Hepatocyte (in vitro differentiated cells): ENCODE measurements at places on chromosomes 5 and 9.

DNA sequence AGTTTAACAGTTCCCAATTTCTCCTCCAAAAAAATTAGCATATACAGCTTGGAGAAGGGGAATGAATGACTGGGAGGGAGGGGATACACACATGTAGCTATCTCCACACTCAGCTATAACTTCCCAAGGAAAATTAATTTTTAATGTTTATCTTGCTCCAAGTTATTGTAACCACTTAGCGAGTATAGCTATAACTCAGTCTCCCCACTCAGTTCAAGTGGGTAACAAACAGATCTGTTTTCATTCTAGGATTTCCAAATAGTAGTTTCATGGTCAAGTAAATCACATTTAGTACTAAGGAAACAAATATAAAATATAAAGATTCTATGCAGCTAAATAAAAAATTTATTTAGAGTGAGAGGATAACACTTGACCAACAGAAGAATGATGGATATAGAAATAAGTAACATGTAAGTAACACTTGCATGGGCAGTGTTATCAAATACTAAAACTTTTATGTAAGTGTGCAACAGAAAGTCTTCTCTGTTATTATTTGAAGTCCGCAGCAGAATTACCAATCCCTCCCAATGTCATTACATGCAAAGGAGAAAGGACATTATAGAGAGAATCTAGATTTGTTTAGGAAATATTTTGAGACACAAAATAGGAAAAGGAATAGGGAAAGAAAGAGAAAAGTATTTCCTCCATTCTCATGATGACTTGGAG, 10.2 kb upstream of the NFIB start:
- H3K4me3 ChIP-seq, result no peak overlapping the region
- H3K27me3 ChIP-seq, result no peaks in the 10 kb centered on the region
- DNase-seq, result no peak

DNA sequence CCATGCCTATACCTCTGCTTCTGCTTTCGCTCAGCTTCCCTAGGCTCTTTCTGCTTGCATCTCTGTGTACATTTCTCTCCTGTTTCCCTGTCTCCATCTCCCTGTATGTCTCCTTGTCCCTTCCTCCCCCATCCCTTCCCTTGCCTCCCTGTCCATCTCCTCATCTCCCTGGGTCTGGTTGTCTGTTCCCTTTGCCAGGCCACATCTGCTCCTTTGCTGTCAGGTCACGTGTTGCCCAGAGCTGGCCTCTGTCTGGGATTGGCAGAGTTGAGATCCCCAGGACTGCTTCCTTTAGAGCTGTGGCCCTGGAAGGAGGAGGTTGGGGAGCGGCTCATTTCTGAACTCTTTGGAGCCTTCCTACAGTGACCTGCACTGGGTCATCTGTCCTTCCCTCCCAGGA, 31.8 kb upstream of the PTGS1 start:
- peaks cover 42% of the 10 kb centered on the region for H3K27me3 ChIP-seq
- no peaks in the 10 kb centered on the region for H3K36me3 ChIP-seq
- no peaks in the 10 kb centered on the region for H3K4me1 ChIP-seq
- no peak overlapping the region for H3K27ac ChIP-seq

- no peak for DNase-seq
- no peak overlapping the region for H3K4me3 ChIP-seq
- H3K36me3 ChIP-seq, result no peaks in the 10 kb centered on the region
- H3K4me1 ChIP-seq, result no peaks in the 10 kb centered on the region
These were observed 230.3 kb upstream of the PTPRD start for GRCh38 chr9:10843151-10843550.

- no peaks in the 10 kb centered on the region for H3K27me3 ChIP-seq
- peaks cover 15% of the 10 kb centered on the region for H3K4me1 ChIP-seq
- no peaks in the 10 kb centered on the region for H3K36me3 ChIP-seq
- H3K27ac ChIP-seq, result peak overlapping the region; percentile 93
- DNase-seq, result peak; percentile 57
These were observed 1.5 kb upstream of the TESK1 start for GRCh38 chr9:35603506-35603985.

- H3K36me3 ChIP-seq, result no peaks in the 10 kb centered on the region
- H3K27ac ChIP-seq, result no peak overlapping the region
- DNase-seq, result no peak
- H3K27me3 ChIP-seq, result peaks cover 7% of the 10 kb centered on the region
These were observed 71.5 kb downstream of the ANKRD33B start for GRCh38 chr5:10635257-10635866.

GRCh38 chr9:104025104-104025503, 69.0 kb upstream of the SMC2 start:
- H3K4me3 ChIP-seq, result no peak overlapping the region
- no peaks in the 10 kb centered on the region for H3K27me3 ChIP-seq
- no peak for DNase-seq
- no peak overlapping the region for H3K27ac ChIP-seq
- H3K36me3 ChIP-seq, result no peaks in the 10 kb centered on the region

DNA sequence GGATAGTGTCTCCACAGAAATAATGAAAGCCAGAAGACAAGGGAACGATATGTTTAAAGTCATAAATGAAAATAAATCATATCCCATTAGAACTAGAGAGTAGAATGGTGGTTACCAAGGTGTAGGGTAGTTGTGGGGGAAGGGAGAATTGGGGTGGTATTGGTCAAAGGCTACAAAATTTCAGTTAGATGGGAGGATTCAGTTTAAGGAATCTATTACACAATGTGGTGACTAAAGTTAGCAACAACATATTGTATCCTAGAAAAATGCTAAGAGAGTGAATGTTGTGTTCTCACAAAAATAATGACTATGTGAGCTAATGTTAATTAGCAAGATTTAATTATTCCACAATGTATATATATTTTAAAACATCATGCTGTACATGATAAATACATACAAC, 27.8 kb upstream of the LARP1 start:
- H3K27ac ChIP-seq, result no peak overlapping the region
- no peaks in the 10 kb centered on the region for H3K27me3 ChIP-seq
- peaks cover 13% of the 10 kb centered on the region for H3K4me1 ChIP-seq
- H3K36me3 ChIP-seq, result no peaks in the 10 kb centered on the region
- no peak for DNase-seq
- H3K4me3 ChIP-seq, result no peak overlapping the region

- DNase-seq, result no peak
- no peaks in the 10 kb centered on the region for H3K27me3 ChIP-seq
- no peak overlapping the region for H3K4me3 ChIP-seq
- peaks cover 22% of the 10 kb centered on the region for H3K4me1 ChIP-seq
These were observed 103.6 kb downstream of the PIK3R1 start for GRCh38 chr5:68318955-68319705.

DNA sequence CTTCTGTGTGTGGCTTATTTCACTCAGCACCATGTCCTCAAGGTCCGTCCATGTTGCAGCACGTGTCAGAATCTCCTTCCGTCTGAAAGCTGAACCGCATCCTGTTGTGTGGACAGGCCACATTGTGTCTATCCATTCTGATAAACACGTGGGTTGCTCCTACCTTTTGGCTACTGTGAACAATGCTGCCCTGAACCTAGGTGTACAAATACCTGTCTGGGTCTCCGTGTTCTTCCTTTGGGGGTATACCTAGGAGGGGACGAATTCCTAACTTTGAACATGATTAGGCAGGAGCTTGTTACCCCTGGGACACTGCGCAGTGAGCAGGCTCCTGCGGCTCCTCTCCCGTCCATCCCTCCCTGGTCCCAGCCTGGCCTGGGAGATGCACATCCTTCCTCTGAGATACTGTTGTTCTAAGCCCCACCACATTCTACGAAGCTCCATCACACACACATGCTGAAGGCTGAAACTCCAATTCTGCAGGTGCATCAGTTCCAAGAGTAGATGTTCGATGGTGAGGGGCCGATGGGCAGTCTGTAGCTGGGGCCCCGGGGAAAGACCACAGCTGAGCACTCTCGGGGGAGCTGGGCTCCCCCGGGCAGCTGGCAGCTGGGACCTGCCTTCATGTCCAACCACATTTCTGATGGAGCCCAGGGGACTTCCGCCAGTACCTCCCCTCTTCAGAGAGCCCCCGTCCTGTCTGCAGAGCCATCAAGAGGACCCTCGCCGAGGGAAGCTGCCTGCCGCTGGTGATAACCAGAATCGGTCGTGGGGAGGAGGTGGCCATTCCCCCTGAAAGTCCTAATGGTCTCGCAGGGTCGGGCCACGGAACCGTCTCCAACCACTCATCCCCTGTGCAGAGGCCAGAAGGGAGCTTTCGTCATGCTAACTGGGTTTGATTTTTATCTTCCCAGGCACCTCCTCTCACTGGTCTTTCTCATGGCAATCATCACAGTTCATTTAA, 120.9 kb downstream of the COL23A1 start:
- no peak overlapping the region for H3K4me3 ChIP-seq
- H3K27ac ChIP-seq, result no peak overlapping the region
- no peaks in the 10 kb centered on the region for H3K27me3 ChIP-seq
- no peaks in the 10 kb centered on the region for H3K36me3 ChIP-seq
- DNase-seq, result no peak

GRCh38 chr5:65017636-65018035, 248.9 kb downstream of the CWC27 start:
- H3K4me3 ChIP-seq, result no peak overlapping the region
- H3K27me3 ChIP-seq, result no peaks in the 10 kb centered on the region
- no peak for DNase-seq
- peaks cover 22% of the 10 kb centered on the region for H3K4me1 ChIP-seq
- no peaks in the 10 kb centered on the region for H3K36me3 ChIP-seq

DNA sequence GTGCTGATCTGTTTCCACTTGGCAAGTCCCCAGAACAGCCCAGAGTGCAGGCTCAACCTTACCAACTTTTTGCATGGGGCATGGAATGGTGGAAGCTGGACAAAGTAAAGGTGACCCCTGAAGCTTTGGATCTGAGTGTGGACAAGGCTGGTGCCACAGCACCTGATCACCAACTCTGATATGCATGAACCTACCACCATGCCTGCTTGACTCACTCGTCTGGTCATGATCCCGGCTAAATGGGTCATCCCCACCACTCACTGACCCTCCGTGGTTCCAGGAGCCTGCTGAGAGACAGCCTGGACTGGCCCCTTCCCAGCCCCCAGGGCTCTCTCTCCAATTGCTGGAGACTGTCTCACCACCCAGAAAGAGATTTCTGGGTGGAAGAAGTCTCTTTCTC, 14.4 kb upstream of the SLC22A4 start:
- H3K27ac ChIP-seq, result peak overlapping the region; percentile 83
- DNase-seq, result no peak
- H3K4me3 ChIP-seq, result no peak overlapping the region
- H3K4me1 ChIP-seq, result peaks cover 20% of the 10 kb centered on the region
- no peaks in the 10 kb centered on the region for H3K36me3 ChIP-seq

DNA sequence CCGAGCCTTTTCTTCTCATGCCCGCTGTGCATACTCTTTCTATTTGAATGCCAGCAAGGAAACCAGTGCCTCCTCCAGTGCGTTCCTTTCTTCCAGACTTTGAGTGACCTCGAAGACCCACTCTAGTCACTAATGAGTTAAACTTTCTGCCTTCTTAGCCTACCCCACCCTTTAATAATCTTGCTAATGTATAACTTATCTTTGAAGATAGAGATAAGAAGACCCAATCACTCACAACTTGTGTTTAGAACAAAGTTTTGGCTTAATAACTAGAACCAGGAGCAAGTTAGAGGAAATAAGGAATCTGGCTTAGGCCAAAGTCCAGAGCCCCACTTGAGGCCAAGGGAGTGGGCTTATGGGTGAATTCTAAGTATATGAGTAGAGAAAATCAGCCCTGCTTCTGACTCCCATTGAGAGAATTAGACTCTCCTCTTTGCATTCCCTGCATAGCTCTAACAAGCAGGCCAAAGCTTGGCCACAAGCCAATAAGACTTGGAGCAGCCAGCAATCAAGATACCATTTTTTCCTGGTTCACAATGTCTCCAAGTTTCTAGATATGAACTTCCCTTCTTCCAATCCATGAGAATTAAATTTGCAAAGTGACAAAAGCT, 181.5 kb upstream of the PIK3R1 start:
- peaks cover 25% of the 10 kb centered on the region for H3K4me1 ChIP-seq
- no peaks in the 10 kb centered on the region for H3K27me3 ChIP-seq
- H3K4me3 ChIP-seq, result no peak overlapping the region
- H3K27ac ChIP-seq, result peak overlapping the region; percentile 38
- H3K36me3 ChIP-seq, result no peaks in the 10 kb centered on the region
- peak; percentile 76 for DNase-seq

GRCh38 chr5:150153957-150154617, 1.6 kb downstream of the PDGFRB start:
- no peaks in the 10 kb centered on the region for H3K27me3 ChIP-seq
- H3K4me3 ChIP-seq, result no peak overlapping the region
- H3K27ac ChIP-seq, result peak overlapping the region; percentile 97
- DNase-seq, result peak; percentile 69
- no peaks in the 10 kb centered on the region for H3K36me3 ChIP-seq

GRCh38 chr5:15635289-15635616, 135.3 kb downstream of the FBXL7 start:
- no peak overlapping the region for H3K4me3 ChIP-seq
- no peak overlapping the region for H3K27ac ChIP-seq
- no peaks in the 10 kb centered on the region for H3K27me3 ChIP-seq
- H3K36me3 ChIP-seq, result no peaks in the 10 kb centered on the region

- no peaks in the 10 kb centered on the region for H3K36me3 ChIP-seq
- H3K27ac ChIP-seq, result peak overlapping the region; percentile 72
- H3K4me3 ChIP-seq, result no peak overlapping the region
- peak; percentile 83 for DNase-seq
- H3K27me3 ChIP-seq, result no peaks in the 10 kb centered on the region
These were observed 1.3 kb upstream of the ABCA2 start for GRCh38 chr9:137029058-137029936.

- peak overlapping the region; percentile 97 for H3K27ac ChIP-seq
- H3K4me1 ChIP-seq, result peaks cover 34% of the 10 kb centered on the region
- no peaks in the 10 kb centered on the region for H3K27me3 ChIP-seq
- no peak overlapping the region for H3K4me3 ChIP-seq
- H3K36me3 ChIP-seq, result no peaks in the 10 kb centered on the region
- DNase-seq, result no peak
These were observed 34.1 kb downstream of the FABP6 start for GRCh38 chr5:160263326-160263855.

DNA sequence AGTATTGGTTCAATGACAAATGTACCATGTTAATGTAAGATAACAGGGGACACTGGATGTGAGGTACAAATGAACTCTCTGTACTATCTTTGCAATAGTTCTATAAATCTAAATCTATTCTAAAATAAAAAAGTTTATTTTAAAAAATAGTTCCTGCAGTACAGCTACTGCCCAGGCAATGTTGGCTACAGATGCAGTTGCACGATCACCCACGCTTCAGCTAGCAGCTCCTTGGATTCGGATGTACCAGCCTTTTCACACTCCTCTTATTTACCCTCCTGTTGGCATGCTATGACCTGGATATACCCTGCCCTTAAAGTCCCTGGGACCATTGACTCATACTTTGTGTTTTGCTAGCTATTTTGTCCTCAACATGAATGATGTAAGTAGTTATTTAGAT, 185.4 kb upstream of the SMARCA2 start:
- H3K27ac ChIP-seq, result no peak overlapping the region
- no peaks in the 10 kb centered on the region for H3K36me3 ChIP-seq
- H3K4me3 ChIP-seq, result no peak overlapping the region

DNA sequence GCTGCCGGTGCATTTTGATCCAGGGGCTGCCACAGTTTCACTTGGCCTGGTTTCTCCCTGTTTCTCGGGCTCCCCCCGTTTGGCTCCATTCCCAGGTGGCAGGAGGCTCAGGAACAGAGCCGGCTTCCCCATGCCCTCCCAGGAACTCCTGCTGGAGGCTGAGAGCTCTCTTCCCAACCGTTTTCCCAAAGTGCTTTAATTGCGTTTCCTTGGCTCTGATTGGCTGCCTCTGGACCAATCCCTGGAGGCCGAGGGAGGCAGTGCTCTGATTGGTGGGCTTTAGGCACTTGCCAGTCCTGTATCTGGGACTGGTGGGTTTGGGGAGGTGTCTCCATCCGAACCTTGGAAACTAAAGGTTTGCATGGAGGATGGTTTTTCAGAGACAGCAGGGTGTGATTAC, 4.9 kb downstream of the TSPAN17 start:
- H3K27ac ChIP-seq, result no peak overlapping the region
- no peaks in the 10 kb centered on the region for H3K36me3 ChIP-seq
- H3K27me3 ChIP-seq, result no peaks in the 10 kb centered on the region
- H3K4me1 ChIP-seq, result peaks cover 6% of the 10 kb centered on the region

- no peak overlapping the region for H3K4me3 ChIP-seq
These were observed 45.0 kb upstream of the DMRTA1 start for GRCh38 chr9:22401671-22402070.
